Activated CD8-positive, alpha-beta memory T cell treated with anti-CD3 and anti-CD28 coated beads for 4 hours (primary cell): ENCODE measurements at places on chromosomes 6 and 20.

DNA sequence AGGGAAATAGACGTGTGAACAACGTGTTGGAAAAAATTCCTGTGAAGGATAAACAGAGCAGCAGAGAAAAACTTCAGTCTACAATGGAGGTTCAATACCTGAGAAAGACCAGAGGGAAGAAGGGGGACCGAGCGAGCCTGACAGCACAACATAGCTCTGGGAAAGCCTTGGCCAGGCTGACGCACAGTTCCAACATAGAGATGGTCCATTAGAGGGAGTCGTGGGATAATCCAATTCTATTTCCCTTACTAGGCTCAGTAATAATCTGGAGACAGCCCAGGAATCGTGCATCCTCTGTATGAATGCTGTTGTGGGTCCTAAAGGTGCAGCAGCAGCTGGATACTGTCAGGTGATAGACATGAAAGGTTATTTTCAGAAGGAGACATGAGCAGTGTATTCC is 370.8 kb upstream of the BTBD3 start:
- DNase-seq = no peak

- no peak for DNase-seq
Observed at GRCh38 chr6:16450821-16451220, 212.4 kb downstream of the GMPR start.

DNA sequence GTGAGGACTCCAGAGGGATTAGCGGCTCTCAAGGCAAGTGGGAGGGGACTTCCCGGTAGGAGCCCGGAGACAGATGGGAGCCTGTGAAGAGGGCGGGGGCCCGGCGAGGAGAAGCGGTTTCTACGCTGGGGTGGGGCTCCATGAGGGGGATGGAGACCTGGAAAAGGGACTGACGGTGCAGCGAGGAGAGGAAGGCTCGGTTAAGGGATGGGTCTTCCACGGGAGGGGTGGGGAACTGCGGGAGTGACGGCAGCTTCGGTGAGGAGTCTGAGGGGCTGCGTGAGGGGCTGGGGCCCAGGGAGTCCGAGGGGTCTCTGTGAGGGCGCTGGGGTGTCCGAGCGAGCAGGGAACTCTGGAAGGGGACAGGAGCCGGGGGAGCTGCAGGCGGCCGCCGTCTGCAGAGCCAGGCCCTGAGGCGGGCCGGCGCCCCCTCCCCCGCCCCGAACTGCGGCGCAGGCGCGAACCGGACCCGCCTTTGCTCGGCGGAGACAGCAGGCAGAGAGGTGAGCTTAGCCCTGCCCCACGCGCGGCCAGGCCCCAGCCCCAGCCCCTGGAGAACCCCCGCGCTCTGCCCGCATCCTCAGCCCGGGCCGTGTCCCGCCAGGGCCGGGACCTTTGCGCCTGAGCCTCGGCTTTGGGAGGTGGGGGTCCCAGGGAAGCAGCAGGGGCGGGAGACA is at the start of gene NRSN2:
Gene NRSN2, plus strand, starts transcription at position 472 of the 677 bp plus-strand sequence. CDS start 2,533 bp downstream, outside the sequence.
- DNase-seq = no peak

DNA sequence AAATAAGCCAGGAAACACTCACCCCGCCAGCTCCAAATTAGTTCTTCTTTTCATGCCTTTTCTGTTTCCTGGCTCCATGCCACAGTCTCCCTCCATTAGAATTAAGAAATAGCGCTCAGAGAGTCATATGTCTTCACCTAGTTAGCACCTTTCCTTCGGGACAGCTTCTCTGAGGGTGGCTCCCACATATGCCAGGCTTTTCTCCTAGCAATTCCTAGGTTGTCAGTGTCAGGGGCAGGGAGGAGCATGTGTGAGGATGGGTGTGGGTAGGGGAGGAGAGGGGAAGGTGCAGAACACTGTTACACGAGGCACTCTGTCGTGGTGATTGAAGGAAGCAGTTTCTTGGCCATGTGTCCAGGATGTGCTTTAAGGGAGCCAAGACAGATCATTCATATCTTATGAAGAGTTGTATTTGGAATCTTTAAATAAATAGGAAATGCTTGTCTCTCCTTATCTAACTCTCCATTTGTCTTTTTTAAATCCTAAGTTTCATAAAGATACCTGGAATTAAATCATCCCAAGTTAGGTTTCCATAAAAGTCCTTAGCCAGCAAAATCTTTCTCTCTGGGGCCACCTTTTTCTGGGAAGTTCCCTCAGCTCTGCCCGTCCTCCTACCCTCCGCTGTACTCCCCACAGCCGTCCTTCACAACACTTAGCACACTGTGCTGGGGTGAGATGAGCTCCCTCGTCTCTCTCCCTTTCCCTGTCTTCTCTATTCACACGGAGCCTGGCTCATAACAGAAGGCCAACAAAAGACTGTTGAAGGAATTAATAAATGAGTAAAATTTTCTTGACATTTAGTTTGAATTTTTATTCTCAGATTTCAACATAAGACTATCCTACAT is 361.0 kb downstream of the CD83 start:
- no peak for DNase-seq

- DNase-seq = no peak
Observed at GRCh38 chr20:15278041-15278440, 940.6 kb upstream of the FLRT3 start.

- no peak for DNase-seq
Observed at GRCh38 chr6:68654134-68654533, 19.1 kb downstream of the ADGRB3 start.

- DNase-seq = no peak
Observed at GRCh38 chr20:36315545-36316351, 9.6 kb downstream of the DLGAP4 start.
